ENCODE measurements at places on chromosomes 3 and 15.

GRCh38 chr15:90074916-90075315 is 27.4 kb downstream of the IDH2 start:
- ATAC-seq: no peak

DNA sequence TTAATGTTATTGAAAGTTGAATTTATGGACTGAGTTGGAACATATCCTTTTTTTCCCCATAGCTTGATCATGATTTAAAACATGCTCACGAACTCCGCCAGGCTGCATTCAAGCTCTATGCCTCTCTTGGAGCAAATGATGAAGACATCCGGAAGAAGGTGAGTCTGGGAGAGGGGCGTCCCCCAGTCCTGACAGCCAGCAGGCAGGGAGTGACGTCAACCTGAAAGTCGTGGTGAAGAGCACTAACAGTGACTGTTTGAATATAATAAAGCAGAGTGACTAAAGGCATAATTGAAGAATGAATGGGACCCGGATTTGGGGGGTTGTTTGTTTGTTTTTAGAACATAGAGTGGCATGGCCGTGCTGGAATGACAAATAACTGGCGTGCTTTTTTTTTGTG is 57.9 kb downstream of the ARMC8 start:
- ATAC-seq: no peak

GRCh38 chr3:51992017-51992682 is 3.5 kb downstream of the RPL29 start:
- no peak for ATAC-seq

- ATAC-seq: no peak
These were observed 35.7 kb downstream of the MRPL46 start for GRCh38 chr15:88431441-88431840.

DNA sequence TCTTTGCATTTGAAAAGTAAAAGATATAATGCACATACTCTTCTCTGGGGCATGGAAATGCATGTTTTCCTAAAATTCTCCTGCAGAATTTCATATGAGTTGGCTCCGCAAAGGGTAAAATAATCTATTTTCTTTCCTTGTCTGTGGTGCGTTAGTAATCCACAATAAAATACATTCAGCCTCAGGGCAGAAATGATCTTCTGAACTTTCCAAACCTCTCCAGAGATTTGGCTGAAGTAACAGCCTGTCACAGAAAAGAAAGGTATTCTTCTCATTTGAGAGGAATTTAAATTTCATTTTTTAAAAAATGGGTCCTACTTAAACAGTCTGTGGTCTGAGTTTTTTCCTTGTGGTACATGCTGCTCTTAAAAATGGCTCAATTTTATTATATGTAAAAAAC is 182.7 kb upstream of the DCBLD2 start:
- peak; percentile 17 for ATAC-seq

- ATAC-seq: no peak
These were observed 41.8 kb downstream of the ITGA11 start for GRCh38 chr15:68389936-68390817.

- no peak for ATAC-seq
These were observed 50.7 kb upstream of the SEC61A1 start for GRCh38 chr3:128001576-128001975.

- ATAC-seq: no peak
These were observed 329.8 kb upstream of the LRRC3B start for GRCh38 chr3:26292780-26293179.

DNA sequence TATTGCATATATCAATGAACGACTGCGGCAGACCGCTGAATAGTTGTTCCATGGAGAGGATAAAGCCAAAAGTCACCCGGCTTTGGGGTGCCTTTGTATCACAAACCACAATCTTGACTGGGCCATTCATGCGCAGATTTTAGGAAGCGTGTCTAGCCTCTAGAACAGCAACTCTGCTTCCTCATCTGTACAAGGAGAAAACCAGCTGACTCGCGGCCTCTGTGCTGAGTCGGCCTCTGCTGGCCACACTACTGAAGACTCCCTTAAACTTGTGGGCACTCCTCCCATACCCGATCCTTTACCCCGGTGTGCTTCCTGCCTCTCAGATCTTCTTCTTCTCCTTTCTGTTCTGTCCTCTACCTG is 872 bp downstream of the DLEC1 start:
- peak; percentile 65 for ATAC-seq

DNA sequence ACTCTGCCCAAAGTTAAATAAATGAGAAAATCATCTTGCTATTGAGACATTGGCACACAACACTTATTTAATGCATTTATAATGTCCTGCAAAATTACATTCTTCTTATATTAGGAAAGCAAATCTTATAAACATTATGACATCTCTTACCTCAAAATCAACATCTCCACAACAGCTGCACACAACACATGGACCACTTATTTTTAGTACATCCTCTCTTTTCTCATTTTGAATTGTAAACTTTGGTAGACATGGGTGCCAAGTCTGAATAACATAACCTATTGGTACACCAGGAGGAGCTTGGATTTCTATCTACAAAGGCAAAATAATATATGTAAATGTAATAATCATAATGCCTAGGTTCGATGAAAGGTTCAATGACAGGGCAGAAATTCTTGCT is 23.0 kb downstream of the PLSCR1 start:
- no peak for ATAC-seq

DNA sequence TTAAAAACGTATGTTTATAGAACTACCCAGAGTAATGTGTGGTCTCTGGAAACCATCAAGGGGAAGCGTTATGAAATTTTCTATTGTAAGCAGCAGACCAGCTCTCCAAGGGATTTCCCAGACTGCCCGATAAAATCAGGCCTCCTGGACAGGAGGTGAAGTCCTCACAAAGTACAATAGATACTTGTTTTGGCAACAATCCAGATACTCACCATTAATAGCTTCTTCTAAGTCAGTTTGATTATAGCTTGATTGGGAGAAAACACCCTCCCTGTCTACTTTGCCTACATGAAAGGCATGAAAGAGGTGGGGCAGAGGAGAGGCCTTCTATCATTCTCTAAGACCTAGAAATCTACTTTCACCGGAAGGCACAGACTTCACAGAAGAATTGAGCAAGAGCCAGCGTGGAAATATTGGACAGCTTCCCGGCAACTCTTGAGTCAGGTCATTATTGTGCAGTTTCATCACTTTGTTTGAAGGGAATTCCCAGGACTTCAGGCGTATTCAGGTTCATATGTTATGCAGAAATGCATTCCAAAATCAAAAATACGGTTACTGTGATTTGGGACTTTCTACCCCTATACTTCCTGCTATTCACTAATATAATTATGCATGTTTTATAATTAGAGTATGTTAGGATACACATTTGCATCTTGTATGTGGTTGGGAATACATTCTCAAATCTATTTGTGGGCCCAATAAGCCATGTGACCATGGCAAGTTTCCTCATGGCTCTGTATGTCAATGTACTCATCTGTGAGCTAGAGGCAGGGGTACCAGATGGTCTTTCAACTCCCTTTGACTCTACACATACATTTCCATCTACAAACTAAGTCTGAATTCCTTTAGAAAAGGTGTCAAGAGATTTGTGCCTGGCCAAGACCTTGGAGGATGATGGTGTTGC is 103.5 kb downstream of the CD47 start:
- no peak for ATAC-seq

Measured in motor neuron (in vitro differentiated cells).